Activated naive CD4-positive, alpha-beta T cell treated with anti-CD3 and anti-CD28 coated beads, Interleukin-2, amount 10 ng/mL, durations not matched to agents 7 days and 5 days (primary cell): ENCODE measurements at places on chromosomes 2 and 18.

- H3K4me3 ChIP-seq, result no peak overlapping the region
- DNase-seq, result no peak
- H3K27ac ChIP-seq, result no peak overlapping the region
These were observed 174.7 kb downstream of the WDR7 start for GRCh38 chr18:56825878-56826277.

GRCh38 chr2:98458207-98458606, 13.5 kb downstream of the INPP4A start:
- H3K4me3 ChIP-seq, result peak overlapping the region; percentile 13
- peaks cover 50% of the 10 kb centered on the region for H3K36me3 ChIP-seq
- H3K27me3 ChIP-seq, result no peaks in the 10 kb centered on the region
- peak; percentile 52 for DNase-seq

- H3K27me3 ChIP-seq, result no peaks in the 10 kb centered on the region
- no peak for DNase-seq
- H3K4me3 ChIP-seq, result no peak overlapping the region
- H3K36me3 ChIP-seq, result peaks cover 67% of the 10 kb centered on the region
- H3K27ac ChIP-seq, result peak overlapping the region; percentile 77
These were observed 32.0 kb downstream of the SMCHD1 start for GRCh38 chr18:2687390-2688001.

GRCh38 chr18:13464432-13465123, 246.0 kb downstream of the LDLRAD4 start:
- peak; percentile 85 for DNase-seq
- H3K4me3 ChIP-seq, result peak overlapping the region; percentile 99
- H3K27ac ChIP-seq, result peak overlapping the region; percentile 98
- H3K4me1 ChIP-seq, result peaks cover 76% of the 10 kb centered on the region
- no peaks in the 10 kb centered on the region for H3K27me3 ChIP-seq

DNA sequence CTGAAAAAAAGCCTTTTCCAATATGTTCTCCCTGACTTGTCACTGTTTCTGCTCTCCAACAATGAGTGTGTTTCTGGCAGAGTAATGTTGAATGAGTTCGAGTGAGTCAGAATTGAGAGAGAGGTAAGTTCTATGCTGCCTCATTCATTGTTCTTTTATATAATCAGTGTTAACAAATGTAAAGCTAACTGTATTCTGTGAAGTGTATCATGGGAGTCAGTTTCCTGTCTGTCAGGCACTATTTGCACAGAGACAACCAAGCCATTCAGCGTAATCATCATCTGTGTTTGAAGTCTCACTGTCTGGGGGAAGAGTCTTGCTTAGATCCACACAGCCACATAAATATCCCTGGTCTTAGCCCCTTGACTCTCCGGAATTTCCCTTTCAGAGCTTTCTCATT, 22.0 kb upstream of the UPP2 start:
- H3K27me3 ChIP-seq, result no peaks in the 10 kb centered on the region
- DNase-seq, result no peak
- no peaks in the 10 kb centered on the region for H3K4me1 ChIP-seq
- no peak overlapping the region for H3K4me3 ChIP-seq

- H3K4me1 ChIP-seq, result no peaks in the 10 kb centered on the region
- H3K27me3 ChIP-seq, result no peaks in the 10 kb centered on the region
- no peaks in the 10 kb centered on the region for H3K36me3 ChIP-seq
- no peak overlapping the region for H3K4me3 ChIP-seq
- no peak overlapping the region for H3K27ac ChIP-seq
These were observed 2.4 kb downstream of the TTN start for GRCh38 chr2:178804791-178805190.

GRCh38 chr2:217795706-217796465, 206.9 kb downstream of the TNS1 start:
- DNase-seq, result no peak
- H3K27ac ChIP-seq, result no peak overlapping the region
- H3K4me3 ChIP-seq, result no peak overlapping the region
- no peaks in the 10 kb centered on the region for H3K27me3 ChIP-seq
- H3K36me3 ChIP-seq, result no peaks in the 10 kb centered on the region
- H3K4me1 ChIP-seq, result peaks cover 10% of the 10 kb centered on the region
